Thoracic aorta (tissue), 2 donors: ENCODE measurements at places on chromosomes 6 and 20.

GRCh38 chr6:33271117-33271467, 584 bp downstream of the VPS52 start:
- DNase-seq: no peak

GRCh38 chr6:109690373-109690736, 647 bp downstream of the AK9 start:
- DNase-seq: no peak

GRCh38 chr6:56187686-56188085, 59.7 kb downstream of the COL21A1 start:
- no peak for DNase-seq

- no peak for DNase-seq
Measured at GRCh38 chr6:168368936-168369335, 49.4 kb upstream of the DACT2 start.

DNA sequence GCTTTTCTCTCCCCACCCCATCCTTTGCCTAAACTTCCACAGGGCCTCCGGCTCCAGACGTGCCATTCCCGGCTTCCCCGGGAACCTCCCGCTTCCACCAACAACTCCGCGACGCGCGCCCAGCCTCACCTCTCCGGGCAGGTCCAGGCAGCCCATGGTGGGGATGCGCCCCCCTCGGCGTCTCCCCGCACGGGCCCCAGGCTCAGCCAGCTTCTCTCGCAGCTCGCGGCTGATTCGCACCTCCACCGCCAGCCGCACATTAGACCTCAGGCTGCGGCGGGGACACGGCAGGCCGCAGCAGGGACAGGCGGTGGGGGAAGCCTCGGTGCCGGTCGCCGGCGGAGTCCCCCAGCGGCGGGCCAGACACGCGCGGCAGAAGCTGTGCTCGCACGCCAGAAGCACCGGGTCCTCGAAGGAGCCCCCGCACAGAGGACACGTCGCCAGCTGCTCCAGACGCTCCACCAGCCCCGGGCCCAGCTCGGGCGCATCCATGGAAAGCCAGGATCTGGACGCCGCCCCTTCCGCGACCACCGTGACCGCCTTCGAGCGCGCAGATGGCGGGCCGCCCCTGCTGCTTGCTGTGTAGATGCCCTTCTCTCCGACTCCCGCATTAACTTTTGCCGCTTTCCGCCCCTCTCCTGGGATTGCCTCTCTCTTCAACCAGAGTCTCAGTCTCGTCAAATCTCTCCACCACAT, at the start of gene RNF39:
RNF39 (minus strand) TSS at position 676 of the 696 bp plus-strand sequence; CDS start at position 492, 184 bp downstream.
- DNase-seq: no peak

DNA sequence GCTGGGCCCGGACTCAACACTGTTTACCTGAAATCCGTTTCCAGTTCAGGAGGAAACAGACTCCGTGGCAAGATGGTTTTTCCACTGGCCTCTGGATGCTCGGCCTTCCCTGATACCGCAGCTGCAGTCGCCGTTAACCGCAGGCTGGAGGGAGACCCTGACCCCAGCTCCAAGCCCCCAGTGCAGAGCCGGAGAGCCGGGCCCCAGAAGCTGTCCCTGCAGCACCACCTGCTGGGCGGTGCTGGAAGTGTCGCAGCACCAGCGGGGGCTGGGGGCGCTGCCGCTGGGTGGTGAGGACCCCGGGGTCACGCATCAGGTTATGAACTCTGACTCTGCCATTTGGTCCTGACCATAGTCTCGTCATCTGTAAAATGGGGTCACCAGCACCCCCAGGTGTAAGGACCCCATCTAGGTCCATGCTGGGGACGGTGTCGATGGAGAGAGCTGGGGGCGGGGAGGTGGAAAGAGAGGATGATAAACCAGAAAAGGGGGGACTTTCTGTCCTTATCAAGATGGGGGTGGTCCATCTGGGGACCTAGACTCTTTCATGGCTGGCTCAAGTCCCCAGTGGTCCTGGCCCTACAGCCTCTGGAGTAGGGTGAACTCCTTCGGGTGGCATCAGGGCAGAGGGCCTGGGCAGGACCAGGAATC, 20.8 kb upstream of the CHRNA4 start:
- DNase-seq: no peak

DNA sequence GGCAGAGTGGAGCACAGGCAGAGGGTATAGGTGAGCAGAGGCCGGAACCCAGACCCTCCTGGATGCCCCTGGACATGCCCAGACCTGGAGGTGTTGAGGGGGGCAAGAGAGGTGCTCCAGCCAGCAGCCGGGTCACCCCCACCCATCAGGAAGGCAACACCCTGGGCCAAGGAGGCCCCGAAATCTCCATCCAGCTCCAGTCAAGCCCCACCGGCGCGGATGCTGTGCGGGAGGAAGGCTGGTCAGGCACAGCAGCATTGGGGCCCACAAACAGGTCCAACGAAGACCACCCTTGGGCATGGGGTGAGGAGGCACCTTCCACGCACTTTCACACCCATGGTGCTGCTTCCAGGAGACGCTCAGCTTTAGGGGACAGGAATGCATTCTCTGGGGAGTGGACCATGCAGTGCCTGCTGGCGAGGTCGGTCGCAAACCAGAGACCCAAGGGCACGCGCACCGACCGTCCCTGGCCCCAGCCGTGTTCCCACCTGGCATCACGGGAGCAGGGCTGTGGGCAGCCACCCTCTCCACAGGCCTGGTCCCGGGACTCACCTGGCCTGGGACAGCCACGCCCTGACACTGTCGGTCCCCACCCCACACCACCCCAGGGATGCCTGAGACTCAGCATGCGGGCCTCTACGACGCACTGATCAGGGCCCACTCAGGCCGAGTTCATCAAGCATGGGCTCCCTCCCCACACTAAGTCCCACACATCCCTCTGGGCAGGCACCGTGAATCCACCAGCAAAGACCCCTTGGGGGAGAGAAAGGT, 43.6 kb upstream of the ZBP1 start:
- DNase-seq: no peak

DNA sequence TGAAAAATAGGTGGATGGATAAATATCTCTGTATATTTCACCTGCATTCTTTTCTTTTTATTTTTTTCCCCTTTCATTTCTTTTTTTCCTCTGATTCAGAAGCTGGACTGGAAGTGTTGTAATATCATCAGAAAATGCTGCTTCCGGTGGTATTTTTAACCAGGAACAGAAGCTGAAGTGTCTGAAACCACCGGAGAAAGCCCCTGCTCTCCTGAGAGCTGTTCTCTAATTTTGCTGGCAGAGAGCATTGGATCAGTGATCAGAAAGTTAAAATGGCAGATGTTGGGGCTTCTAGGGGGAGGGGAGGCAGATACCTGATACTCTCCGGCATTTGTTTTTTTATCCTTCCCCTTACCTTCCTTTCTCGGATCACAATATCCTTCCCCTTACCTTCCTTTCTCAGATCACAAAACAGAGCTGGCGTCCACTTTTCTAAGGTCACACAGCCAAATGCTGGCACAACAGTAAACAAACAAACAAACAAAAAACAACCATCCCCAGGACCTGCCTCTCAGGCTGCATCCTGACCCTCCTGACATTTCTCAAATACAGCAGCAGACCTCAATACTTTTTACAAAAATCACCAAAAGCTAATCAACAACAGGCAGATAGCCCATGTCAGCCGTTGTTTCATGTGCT, 143.2 kb upstream of the ZNF217 start:
- DNase-seq: no peak

GRCh38 chr20:6739406-6739805, 28.1 kb upstream of the BMP2 start:
- DNase-seq: no peak

DNA sequence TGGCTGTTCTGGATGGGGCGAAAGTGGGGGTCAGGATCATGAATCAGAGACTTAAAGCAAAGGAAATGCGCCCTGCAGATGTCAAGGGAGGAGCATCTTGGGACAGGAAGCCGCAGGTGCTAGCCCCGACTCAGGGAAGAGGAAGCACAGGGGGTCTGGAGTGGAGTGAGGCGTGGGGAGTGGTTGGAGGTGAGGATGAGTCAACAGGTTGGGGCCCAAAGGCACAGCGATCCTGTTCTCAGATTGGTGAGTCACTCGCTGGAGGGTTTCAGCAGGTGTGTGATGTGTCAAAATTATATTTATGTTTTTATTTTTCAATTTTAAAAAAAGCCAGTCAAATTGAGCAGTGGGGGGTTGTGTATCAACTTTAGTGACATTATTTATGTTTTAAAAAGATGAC, 19.0 kb downstream of the PACSIN1 start:
- DNase-seq: no peak

DNA sequence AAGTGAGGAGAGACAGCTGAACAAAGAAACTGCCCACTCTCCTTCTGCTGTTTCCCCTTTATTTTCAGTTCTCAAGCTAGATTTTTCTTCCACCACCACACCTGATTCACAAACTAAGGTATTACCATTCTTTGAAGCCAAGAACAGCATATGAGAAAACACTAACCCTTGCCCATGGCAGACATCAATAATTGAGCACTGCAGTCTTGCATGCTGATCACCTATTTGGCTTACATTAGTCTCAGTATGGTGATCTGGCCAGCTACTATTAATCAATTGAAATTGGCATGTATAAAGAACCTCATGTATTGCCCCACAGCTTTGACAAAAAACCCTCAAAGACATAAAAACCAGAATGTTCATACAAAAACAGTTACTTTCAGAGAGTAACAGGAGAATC, 166.3 kb downstream of the SAMD5 start:
- no peak for DNase-seq

GRCh38 chr20:57394121-57395082, 3.2 kb downstream of the RBM38 start:
- DNase-seq: no peak

- DNase-seq: no peak
Measured at GRCh38 chr6:88119769-88120168, 46.4 kb downstream of the CNR1 start.

DNA sequence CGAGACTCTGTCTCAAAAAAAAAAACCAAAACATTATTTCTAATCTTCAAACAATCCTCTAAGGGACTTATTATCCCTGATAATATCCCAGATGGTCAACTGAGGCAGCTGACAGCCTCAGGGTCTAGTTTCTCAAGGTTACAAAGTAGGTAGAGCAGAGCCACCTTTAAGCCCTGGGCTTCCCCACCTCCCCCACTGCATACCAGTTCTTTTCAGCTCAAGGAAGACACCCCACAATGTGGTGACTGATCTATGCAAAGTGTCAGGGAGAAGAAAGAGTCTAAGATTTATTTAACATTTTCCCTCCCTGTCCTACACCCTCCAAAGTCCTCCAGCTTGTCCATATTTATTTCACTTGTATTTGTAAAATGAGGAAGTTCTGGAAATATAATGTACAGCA, 60.5 kb upstream of the VGLL2 start:
- DNase-seq: no peak

DNA sequence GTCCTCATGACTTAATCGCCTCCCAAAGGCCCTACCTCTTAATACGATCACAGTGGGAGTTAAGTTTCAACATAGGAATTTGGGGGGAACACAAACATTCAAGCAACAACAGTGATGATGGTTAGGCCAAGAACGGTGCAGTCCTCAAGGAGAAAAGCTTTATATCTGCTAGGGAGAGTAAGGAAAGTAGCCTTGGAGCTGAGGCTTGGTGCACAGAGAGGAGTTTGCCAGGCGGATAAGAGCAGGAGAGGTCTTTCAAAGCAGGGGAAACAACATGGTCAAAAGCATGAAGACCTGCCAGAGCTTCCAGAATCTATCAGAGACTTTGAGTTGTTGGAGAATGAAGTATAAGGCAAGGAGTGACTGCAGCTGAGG, 119.1 kb downstream of the PLCB1 start:
- no peak for DNase-seq

DNA sequence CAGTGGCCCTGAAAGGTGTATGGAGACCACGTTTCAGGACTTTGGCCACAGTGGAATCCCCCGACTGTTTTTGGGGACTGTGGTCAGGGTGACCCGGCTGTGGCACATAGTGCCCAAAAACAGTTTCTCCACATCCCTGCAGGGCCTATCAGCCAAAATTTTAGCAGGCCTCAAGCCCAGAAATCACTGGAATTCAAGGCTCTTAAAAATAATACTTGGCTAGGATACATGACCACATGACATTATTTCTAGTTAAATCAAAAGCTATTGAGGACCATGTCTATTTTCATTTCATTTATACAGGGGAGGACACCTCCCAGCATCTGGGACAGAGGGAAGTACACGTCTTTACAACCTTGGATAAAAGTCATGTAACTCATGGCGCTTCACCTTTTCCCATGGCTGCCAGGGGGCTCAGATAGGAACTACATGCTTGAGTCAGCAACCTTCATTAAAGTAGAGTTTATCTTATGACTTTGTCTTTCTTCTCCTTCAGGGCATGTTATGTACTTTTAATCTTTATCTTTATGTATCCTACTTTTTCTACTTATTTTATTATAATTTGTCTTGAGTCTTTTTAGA, 70.8 kb upstream of the CD93 start:
- DNase-seq: no peak

- no peak for DNase-seq
Measured at GRCh38 chr20:29690274-29690673, 1567.2 kb upstream of the DEFB115 start.

GRCh38 chr6:125120054-125120590, 33.5 kb upstream of the TPD52L1 start:
- no peak for DNase-seq

GRCh38 chr6:156189714-156190113, 587.5 kb upstream of the ARID1B start:
- DNase-seq: no peak

- no peak for DNase-seq
Measured at GRCh38 chr6:48844696-48845095, 618.4 kb downstream of the MMUT start.

DNA sequence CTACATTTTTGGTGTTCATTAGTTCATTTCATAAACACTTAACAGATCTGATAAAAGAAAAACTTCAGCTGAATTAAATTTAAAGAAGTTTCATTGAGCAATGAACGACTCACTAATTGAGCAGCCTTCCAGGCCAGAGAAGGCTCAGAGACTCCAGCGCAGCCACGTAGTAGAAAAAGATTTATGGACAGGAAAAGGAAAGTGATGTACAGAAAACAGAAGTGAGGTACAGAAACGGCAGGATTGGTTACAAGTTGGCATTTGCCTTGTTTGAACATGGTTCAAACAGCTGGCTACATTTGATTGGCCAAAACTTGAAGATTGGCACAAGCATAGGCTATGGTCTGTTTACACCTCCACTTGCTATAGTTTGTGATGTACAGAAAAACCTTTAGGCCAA, 166.3 kb upstream of the DTNBP1 start:
- DNase-seq: no peak

GRCh38 chr6:162343936-162344645, 383.5 kb downstream of the PRKN start:
- no peak for DNase-seq

- DNase-seq: no peak
Measured at GRCh38 chr20:58459058-58459750, 56.0 kb downstream of the APCDD1L start.

DNA sequence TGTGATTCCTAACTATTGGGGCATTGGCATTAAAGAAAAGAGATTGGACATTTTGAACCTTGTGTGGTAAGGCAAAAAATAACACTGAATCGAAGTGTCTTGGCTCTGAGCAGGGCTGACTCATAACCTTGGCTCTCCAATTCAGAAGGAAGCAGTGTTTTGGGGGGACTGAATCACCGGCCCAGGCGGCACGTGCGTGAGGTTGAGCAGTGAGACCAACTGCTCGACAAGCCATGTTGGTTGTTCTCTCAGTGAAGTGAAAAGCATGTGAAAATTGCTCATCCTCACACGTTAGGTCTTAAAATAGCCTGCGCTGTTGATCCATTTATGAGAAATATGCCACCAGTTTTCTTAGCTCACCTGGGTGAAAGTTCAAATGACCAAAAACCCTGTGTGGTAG, 137.8 kb upstream of the SPACA1 start:
- no peak for DNase-seq
